Suppressor macrophage treated with lipopolysaccharide for 4 hours (primary cell): ENCODE measurements at places on chromosomes 16 and 17.

DNA sequence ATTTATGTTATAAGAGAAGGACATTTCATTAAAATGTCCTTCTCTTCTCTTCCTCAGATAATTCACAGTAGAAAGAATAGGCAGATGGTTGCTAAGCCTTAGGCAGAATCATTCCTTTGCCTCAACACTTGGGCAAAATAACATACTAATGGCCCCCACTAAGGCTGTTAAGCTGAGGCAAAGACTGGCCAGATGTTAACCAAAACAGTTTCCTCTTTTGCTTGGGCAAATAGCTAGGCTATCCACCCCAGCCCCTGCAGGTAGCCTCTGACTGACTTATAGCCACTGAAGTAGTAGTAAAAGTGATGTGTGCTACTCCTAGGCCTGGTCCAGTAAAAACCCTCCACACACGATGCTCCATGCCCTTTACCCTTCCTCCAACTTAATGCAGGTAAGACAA lies 55.2 kb downstream of the SPAG9 start:
- DNase-seq: no peak

DNA sequence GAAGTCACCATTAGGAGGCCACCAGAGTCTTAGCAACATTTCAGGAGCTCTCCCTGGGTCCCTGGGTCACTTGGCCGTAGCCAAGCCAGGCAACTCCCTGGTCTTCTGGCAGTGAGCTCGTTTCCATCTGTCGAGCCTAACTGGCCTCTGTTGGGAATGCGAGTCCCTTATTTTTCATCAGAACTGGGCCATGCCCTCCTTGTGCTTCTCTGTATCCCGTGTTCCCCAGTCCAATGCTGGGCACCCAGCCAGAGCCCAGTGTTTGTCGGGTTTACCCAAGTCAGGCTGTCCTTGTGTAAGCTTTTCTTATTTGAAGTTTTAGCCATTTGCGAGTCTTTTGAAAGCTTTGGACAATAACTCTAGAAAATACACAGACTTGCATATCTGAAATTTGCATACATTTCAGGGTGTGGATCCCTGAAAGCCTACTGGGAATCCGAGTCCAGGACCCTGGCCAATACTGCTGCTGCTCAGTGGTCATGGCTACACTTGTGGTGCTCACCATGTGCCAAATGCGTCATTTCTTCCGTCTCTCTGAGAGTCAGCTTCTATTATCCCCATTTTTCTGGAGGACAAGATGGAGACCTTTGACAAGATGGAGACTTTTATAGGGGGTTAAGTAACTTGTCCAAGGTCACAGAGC lies 81.6 kb upstream of the LGALS9 start:
- DNase-seq: no peak

GRCh38 chr16:19167710-19168370 lies at the start of gene SYT17:
TSS of gene SYT17 (plus strand) at chr16:19168240. CDS start at chr16:19168647, 407 bp downstream.
- DNase-seq: peak; percentile 90

DNA sequence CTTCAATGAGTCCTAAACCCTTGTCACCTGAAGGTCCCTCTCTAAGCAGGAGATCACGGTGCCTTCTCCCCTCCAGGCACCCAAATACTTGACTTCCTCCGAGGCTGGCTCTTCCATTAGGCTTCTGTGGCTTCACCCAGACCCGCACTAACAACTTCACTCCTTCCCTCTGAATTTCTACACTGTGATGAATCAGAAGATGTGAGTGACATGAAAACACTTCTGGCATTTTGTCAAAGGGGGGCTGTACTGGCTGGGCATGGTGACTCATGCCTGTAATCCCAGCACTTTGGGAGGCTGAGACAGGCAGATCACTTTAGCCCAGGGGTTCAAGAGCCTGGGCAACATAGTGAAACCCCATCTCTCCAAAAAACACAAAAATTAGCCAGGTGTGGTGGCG lies 72.6 kb upstream of the CNEP1R1 start:
- DNase-seq: no peak

DNA sequence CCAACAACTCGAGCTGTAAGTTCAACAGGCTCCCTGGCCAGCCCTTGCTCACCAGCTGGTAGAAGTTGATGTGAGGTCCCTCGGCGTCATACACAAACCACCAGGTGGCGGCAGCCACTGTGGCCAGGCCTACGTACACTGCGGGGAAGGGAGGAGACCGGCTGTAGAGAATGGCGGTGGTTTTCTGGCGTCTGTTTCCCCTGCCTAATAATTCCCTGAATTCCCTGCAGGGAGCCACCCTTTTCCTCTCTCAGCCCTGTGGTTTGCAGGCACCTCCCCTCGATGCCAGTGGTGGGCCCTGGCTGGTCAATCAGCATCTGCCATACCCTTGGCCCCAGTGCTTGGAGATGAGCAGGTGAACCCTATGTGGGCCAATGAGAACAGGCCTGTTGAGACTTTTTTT lies 18.9 kb upstream of the P2RX1 start:
- DNase-seq: peak; percentile 78

DNA sequence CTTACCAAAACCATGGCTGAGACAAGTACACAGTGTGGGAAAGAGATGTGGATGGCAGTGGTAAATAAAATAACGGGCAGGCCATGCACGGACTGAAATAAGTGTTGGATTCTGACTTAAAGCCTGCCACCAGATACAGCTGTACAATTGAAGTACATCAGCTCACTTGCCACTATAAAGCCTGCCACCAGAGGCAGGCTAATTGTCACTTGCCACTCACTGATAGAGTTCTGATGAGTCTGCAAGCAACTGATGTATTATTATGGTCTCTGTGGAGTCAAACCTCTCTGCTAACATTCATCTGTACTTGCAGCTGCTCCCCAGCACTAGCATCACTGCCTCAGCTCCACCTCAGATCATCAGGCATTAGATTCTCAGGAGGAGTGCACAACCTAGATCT lies 93.0 kb downstream of the CYTH1 start:
- DNase-seq: no peak

DNA sequence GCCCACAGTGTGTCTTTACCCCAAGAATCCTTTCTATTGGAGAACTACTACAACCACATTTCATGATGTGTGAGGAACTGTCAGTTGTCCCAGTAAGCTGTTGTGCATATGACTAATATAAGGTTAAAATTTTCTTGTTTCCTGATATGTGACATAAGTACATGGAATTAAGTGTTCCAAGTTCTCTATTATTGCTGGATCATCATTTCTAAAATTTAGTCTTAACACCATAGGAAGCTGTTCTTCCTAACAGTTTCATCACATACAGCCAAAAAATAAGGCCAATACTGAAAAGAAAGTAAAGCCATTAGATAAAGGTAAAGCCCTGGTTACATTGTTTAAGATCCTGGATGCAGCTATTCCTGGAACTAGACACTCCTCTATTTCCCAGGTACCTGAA lies 620.9 kb upstream of the CDH8 start:
- DNase-seq: no peak
